Activated CD4-positive, alpha-beta T cell treated with anti-CD3 and anti-CD28 coated beads, Interleukin-2, amount 50 U/mL, for 24 hours (primary cell): ENCODE measurements at places on chromosomes 5 and 9.

GRCh38 chr5:4627131-4627530 is 513.0 kb upstream of the ADAMTS16 start:
- no peak for DNase-seq

GRCh38 chr5:109837231-109837861 is 147.6 kb downstream of the MAN2A1 start:
- DNase-seq, result no peak

GRCh38 chr9:87285183-87285850 is 212.3 kb upstream of the DAPK1 start:
- no peak for DNase-seq

- no peak for DNase-seq
Measured at GRCh38 chr5:107295914-107296313, 374.8 kb downstream of the EFNA5 start.

DNA sequence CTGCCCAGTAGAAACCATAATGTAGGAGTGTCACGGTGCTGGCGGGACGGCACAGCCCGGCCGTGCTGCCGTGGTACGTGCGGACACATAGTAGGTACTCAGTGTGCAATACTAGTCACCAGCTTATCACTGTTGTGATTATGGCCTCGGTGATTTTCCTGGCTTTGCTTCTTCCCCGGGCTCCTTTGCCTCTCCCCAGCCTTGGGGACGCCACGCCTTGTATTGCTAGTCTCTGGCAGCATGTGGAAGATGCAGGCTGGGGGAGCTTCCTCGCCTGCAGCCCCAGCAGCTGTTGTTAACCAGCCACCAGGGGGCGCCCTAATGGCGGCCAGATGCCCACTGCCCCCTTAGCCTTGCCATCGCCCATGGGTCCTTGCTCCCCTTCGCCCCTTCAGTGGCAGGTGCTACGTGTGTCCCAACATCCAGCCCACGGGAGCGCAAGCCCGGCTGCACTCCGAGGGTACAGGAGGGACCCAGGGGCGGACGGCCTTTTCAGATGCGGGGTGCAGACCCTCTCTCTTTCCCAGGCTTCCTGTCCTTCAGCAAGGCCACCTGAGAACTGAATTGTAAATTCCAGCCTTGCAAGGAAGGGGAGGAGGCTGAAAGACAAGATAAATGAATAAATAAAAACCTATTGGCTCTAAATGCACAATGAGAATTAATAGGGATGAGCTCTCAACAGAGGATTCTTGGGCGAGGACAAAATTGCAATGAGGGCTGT is 8.0 kb downstream of the NTNG2 start:
- peak; percentile 36 for DNase-seq

DNA sequence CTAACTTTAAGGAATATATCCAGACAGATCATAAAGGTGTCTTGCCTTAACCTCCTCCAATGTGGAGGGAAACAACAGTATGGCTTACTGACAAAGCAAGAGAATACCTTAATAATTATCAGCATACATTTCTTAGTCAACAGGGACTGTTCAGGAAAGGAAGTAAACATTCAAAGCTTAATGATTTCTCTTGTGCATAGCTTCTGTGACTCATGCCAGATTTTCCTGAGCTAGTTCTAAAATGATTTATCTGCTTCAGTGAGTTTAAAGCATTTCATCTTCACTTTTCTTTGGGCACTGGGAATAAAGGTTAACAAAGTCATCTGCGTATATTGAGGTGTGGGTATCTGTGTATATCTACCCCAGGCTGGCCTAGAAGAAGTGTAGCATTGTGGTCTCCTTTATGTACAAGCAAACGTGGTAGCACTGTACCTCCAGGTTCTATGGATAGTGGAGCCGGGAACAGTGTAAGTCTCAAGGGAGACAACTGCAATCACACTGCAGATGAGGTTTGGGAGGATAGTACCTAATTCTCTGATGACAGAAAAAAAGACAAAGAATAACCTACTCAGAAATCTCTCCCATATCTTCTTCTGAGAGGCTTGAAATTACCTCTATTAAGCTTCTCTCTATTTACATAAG is 284.1 kb downstream of the HCN1 start:
- DNase-seq, result no peak

GRCh38 chr9:37952731-37953130 is 48.8 kb upstream of the SLC25A51 start:
- DNase-seq, result no peak

DNA sequence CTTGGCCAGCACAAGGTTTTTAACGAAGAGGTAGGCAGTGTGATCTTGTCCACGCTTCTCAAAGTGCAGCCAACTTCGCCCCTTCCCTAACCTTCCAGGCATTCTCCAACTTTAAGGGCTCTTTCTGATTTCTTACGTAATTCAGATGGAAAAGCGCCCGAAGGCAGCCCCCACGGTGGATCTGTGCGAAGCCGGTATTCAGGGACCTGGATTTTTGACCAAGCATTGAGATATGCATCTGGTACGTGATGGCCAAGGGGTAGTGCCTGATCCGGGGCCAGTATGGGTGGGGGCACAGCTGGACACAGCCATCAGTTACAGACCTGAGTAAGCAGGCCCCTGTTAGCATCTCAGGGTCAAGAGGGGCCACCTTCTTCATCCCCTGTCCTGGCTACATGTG is 80.0 kb downstream of the AMBP start:
- no peak for DNase-seq

DNA sequence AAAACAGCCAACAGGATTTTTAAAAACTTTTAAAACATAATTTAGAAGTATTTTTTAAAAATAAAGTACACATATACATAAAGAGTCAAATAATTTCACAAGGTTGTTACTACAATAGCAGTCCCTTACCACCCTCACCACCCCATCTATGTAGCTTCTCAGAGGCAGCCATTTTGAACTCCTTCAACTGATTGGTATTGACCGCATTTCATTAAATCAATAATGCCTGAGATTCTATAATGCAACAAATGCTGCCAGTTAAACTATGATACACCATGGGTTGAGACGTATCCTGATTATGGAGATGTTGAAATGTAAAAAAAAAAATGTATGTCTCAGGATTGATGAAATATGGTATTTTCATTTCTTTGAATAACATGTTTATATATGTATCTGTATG is 78.8 kb downstream of the PCSK1 start:
- DNase-seq, result no peak

GRCh38 chr5:108687595-108688200 is 60.0 kb upstream of the FER start:
- DNase-seq, result no peak

DNA sequence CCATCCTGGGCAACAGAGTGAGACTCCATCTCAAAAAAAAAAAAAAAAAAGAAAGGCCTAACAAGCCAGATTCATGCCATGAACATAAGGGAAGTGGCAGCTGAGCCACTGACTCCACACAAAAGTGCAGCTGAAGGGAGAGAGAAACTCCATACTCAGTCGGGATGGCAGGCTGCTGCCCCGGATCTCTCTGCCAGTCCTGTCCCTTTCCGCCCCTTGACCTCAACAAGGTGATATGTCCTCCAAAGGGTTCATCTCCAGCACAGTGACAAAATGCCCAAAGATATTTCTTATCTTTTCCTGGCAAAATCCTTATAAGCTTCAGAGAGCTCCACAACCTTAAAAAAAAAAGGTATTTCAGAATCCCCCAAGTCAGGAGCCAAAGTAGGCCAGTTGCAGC is 52.6 kb downstream of the ABCA1 start:
- DNase-seq, result no peak

DNA sequence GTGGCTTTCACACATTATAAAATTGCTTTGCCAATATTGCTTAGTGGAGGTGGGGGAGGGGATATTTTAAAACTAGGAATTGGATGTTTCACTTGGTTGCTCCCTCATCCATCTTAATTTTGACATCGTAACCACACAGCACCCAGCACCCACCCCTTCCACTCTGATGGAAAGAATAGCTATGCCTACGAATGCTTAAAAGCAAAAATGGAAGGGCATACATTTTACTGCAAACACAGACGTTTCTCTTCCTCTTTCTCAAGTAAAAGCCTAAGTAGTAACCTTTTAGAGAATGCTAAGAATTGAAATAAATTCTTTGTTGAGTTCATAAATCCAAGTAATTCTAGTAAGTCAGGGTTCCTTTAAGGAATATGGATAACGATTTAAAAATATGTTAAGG is 69.9 kb downstream of the JAKMIP2 start:
- DNase-seq, result no peak

- no peak for DNase-seq
Measured at GRCh38 chr9:133461975-133462374, 2.2 kb downstream of the CACFD1 start.

- no peak for DNase-seq
Measured at GRCh38 chr9:15249981-15250380, 57.0 kb downstream of the TTC39B start.

- DNase-seq, result no peak
Measured at GRCh38 chr9:90838581-90839154, 37.0 kb downstream of the SYK start.

DNA sequence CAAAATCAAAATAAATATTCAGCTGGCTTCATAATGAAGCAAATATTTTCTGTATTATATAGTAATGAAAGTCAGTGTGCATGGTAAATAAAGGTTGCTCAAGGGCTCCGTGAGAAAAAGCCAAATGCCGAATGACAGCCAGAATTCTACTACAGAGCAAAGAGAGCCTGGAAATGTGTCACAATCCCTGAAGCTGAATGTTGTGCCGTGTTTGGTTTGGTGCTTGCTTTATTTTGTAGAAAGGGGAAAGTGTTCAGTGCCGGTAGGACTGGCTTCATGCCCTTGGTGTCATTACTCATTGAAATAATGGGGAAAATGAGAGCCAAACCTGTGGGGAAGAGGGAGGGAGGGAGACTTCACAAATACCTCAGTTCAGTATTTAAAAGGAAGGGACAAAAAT is 26.8 kb upstream of the ADAMTSL1 start:
- DNase-seq, result no peak

DNA sequence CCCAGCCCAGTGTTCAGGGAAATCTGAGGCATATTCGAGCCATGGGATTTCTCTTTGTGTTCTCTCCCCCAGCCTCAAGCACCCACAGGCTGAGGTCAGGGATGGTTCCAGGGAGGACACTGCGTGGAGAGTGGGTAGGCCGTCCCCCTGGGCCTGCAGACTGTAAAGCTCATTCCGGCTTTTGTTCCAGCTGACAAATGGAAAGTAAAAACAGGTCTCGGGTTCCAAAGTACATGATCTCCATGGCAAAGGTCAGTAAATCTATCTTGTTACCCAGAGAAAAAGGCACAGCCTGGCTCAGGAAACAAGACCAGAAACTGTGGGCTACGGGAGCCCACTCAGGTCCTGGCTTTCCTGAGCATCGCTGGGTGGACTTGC is 116.2 kb downstream of the ROR2 start:
- no peak for DNase-seq

- no peak for DNase-seq
Measured at GRCh38 chr5:109345699-109346098, 64.1 kb downstream of the PJA2 start.

GRCh38 chr5:149039506-149039905 is 23.4 kb downstream of the SH3TC2 start:
- no peak for DNase-seq

DNA sequence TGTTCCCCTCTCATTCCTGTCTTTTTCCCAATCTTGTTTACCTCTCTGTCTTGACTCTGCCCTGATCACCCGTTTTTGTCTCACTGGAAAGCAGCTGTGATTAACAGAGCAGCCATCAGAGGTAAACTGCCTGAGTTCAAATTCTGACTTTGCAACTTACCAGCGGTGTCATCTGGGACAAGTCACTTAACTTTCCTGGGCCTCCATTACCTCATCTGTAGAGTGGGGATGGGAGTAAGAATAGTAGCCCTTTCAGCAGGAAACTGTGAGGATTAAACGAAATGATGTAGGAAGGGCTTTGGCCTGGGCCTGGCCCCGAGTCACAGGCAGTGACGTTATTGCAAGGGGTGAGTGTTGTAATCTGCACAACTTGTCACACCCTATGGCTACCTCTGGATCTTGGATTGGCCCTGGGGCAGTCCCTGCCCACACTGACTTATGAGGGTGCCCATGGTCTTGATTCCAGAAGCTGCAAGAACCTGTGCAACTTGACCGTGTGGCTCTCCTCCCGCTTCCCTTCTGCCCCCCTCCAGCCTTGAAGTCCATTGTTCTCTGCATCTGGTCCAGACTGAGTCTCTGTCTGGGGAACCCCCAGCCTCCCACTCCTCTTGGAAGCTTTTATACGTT is 657 bp upstream of the PCDH12 start:
- DNase-seq, result no peak

DNA sequence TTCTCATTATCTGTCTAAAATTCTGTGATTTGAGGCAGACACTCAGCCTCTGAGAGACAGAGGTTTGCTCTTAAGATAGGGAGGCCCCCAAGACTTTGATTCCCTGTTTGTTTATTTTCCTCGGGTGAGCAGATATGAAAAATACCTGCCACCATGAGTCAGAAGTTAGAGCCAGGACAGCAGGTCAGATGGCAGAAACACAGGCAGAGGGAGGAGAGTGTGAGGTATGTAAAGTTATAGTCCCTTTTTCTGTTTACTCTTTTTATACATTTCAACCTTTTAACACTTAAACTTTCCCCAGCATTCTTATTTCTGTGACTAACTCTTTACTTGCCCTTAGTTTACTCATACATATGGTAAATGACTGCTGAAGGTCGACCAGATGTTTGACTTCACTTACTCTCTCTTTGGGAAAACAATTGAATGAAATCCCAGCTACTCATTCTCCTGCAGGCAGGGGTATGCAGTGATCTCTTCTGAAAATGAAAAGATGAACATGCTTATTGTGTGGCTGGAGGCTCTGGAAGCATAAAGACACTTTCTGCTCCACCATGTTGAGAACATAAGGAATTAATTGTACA is 383.8 kb downstream of the NTRK2 start:
- no peak for DNase-seq

DNA sequence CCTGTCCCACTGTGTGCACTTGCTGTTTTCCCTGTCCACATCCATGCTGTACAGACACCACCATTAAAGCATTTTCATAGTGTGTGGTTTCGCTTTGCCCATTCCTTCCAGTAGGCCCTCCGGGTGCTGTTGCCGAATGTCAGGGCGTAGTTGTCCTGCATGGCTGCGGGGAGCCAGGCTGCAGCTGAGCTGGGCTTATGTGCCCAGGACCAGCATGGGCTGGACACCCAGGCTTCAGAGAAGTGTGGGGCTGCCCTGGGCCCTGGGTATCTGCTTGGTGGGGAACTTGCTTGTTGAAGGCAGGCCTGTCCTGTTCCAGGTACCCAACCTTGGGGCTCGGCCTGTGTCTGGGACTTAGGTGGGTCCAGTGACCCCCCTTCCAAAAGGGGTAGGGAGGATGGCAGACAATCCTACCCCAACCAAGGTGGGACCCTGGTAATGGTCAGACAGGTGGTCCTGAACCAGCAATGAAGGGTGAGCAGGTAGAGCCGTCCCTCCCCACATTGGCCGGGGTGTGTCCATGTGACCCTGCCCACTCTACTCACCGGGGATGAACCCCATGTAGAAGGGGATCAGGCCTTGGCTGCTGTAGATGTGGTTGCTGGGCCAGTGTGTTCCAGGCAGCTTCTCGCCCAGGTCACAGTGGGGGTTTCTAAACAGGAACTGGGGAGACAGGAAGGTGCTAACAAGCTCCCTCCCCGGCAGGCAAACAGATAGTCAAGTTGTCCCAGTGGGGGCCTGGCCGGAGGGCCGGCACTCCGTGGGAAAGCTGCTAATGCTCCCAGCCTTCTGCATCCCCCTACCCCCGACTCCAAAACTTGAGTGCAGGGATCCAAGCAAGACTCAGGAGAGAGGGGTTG is 2.8 kb downstream of the TUBB4B start:
- no peak for DNase-seq

GRCh38 chr9:37486616-37487548 is 1.1 kb downstream of the POLR1E start:
- no peak for DNase-seq
